ENCODE measurements at places on chromosomes 12 and 14.

DNA sequence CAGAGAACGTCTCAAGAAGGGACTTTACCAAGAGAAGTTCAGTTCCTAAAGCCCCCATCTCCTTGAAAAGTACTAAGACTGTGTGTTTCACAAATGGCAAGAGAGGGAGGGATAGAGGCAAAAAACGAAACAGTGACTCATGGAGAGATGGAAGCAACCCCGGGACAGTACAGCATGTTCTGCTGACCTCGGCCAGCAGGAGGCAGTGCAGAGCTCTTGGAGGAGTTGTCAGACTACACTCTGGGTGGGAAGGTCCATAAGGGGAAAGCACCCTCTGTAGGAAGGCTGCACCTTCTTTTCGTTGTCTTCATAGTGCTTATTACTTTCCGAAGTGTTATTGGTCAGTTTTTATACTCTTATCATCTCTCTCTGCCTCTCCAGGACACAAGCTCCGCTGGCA is 525.2 kb upstream of the CCDC196 start:
- DNase-seq = peak; percentile 21

- no peak for DNase-seq
Observed at GRCh38 chr12:21699851-21700250, 42.2 kb upstream of the LDHB start.

GRCh38 chr12:51077930-51078329 is 5.5 kb downstream of the CSRNP2 start:
- DNase-seq = peak; percentile 43

GRCh38 chr14:74981462-74981782 is 21.3 kb upstream of the EIF2B2 start:
- no peak for DNase-seq

DNA sequence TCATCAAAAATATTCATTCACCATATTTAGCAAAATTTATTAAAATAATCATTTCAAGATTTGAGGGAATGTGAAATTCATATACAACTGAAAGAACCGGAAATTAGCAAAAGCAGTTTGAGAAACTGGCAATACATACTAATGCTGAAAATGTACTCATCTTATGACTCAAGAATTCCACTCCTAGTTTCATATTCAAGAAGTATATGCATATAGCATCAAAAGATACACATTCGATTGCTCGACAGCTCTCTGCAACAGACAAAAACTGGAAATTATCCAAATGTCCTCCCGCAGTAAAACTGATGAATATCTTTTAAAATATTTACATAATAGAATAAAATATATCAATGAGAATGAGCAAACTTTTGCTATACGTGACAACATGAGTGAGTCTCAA is 189.2 kb upstream of the MGAT4C start:
- DNase-seq = no peak

DNA sequence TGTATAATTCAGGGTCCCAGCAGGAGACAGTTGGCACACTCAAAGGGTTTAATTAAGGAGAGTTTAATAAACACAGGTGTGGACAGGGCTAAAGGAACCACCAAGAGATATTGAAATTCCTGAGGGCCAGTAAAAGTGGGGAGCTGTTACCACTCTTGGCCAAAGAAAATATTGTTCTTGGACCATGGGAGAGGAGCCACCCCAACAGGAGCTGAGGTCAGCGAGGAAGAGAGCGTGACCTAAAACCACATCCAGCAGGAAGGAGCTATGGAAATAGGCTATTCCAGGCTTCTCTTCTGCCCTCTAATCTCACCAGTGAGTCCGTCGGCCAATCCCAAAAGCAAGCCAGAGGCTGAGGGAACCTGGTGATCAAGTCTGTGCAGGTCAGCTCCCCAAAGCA is 390.8 kb downstream of the MED13L start:
- no peak for DNase-seq

- DNase-seq = no peak
Observed at GRCh38 chr14:73253721-73254120, 16.4 kb downstream of the PAPLN start.

Measured in EH (cell line).